ENCODE measurements at places on chromosomes 4 and X. TPM values are rescaled to one million over a fixed set of nuclear protein-coding genes. Genes with fewer than 3 reads are reported as not detected.

The CSAG3 gene
- not detected for total RNA-seq

The TMSB15B gene
- 4.7 TPM for total RNA-seq

The TIMM8A gene
- total RNA-seq = 26.8 TPM

The SLC49A3 gene
- total RNA-seq = 0.10 TPM

The TAB3 gene
- total RNA-seq = 12.5 TPM

The SMIM10L2A gene
- total RNA-seq = 0.22 TPM

The DRD5 gene
- total RNA-seq = not detected

The OTC gene
- total RNA-seq = not detected

The CYSLTR1 gene
- total RNA-seq = not detected

The NUDT11 gene
- 3.0 TPM for total RNA-seq

The ADD1 gene
- total RNA-seq = 96.8 TPM

The GABRG1 gene
- not detected for total RNA-seq

The MGAT4D gene
- not detected for total RNA-seq

The APELA gene
- total RNA-seq = not detected

The SLC2A9 gene
- total RNA-seq = 0.50 TPM

The FOXO4 gene
- total RNA-seq = 1.4 TPM

The STARD8 gene
- 1.6 TPM for total RNA-seq

The DKK2 gene
- not detected for total RNA-seq

The RNF212 gene
- total RNA-seq = 0.81 TPM

The MAGEB10 gene
- not detected for total RNA-seq

The MAGEA11 gene
- total RNA-seq = not detected

The NDST3 gene
- not detected for total RNA-seq

The FAAH2 gene
- total RNA-seq = 0.06 TPM

The TBC1D8B gene
- 1.6 TPM for total RNA-seq

The ZXDA gene
- 1.2 TPM for total RNA-seq

The ADH6 gene
- 0.12 TPM for total RNA-seq

The KCND1 gene
- 0.70 TPM for total RNA-seq

The DEFB131A gene
- not detected for total RNA-seq

The MAN2B2 gene
- 12.2 TPM for total RNA-seq

The HERC5 gene
- 4.3 TPM for total RNA-seq

The GAK gene
- 48.4 TPM for total RNA-seq

The MID1IP1 gene
- 33.8 TPM for total RNA-seq

The NPNT gene
- total RNA-seq = 0.59 TPM

The MTNR1A gene
- 0.88 TPM for total RNA-seq

The ADAM29 gene
- not detected for total RNA-seq

The MID1 gene
- total RNA-seq = 36.1 TPM

The CTPS2 gene
- 11.5 TPM for total RNA-seq

The DSPP gene
- not detected for total RNA-seq

The CITED1 gene
- total RNA-seq = 2.0 TPM
